Stimulated activated CD4-positive, alpha-beta T cell treated with anti-CD3 and anti-CD28 coated beads, Interleukin-2, amount 100 ng/mL, for 24 hours (primary cell): ENCODE measurements at places on chromosomes 3 and 15.

GRCh38 chr3:171801738-171802589 is 8.3 kb downstream of the PLD1 start:
- no peak for DNase-seq

- DNase-seq: no peak
Measured at GRCh38 chr3:149442043-149442442, 32.5 kb upstream of the TM4SF4 start.

GRCh38 chr3:30843877-30844276 is 50.6 kb downstream of the GADL1 start:
- no peak for DNase-seq

- no peak for DNase-seq
Measured at GRCh38 chr15:31262901-31263671, 63.5 kb upstream of the KLF13 start.

GRCh38 chr15:55574096-55574495 is 14.0 kb downstream of the PYGO1 start:
- no peak for DNase-seq

DNA sequence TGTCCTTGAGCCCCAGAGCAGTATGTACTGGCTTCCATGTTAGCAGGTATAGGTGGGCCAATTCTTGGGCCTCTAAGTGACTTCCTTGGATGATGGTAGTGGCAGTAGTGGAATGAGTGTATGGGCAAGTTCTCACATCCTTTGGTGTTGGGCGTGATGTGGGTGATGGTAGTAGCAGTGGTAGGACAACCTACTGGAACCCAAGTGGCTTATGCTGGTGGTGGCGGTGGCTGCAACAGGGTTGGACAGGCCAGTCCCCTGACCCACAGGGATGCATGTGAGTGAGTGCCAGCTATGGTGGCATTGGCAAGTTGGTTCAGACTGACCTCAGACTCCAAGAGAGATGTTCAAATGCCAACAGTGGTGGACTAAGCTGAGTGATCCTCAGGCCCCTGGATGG is 1228.2 kb downstream of the ROBO2 start:
- DNase-seq: no peak

DNA sequence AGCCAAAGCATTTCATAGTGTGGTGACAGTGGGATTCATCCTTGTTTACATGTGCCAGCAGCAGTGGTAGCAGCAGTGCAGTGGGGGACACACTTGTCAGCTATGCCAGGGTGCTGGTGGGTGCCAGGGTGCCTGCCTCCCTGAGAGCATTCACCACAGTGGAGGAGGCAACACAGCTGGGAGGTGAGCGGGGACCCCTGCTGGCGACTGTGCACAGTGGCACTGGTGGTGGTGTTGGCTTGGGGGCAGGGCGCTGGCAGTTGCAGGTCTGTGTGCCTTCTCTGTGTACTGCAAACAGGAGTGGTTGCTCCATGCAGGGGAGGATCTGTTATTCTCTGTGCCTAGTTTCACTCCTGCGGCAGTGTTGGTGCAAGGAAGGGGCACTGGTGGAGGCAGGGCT is 41.2 kb downstream of the CEP63 start:
- DNase-seq: no peak

DNA sequence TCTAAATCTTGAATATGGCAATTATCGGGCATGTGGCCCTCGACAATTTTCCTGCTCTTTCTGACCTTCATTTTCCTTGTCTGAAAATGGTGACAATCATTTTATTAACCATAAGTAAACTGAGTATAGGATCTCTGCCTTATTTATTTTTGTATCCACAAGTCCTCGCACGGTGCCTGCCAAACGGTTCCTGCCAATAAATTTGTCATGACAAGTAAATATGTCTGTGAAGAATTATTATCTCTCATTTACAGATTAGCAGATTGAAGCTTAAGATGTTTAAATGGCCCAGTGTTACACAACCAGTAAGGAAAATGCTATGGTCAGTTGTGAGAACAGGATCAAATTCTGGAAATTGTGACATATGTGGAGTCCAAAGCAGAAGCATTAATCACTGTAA is 65.9 kb upstream of the ARL6 start:
- no peak for DNase-seq

DNA sequence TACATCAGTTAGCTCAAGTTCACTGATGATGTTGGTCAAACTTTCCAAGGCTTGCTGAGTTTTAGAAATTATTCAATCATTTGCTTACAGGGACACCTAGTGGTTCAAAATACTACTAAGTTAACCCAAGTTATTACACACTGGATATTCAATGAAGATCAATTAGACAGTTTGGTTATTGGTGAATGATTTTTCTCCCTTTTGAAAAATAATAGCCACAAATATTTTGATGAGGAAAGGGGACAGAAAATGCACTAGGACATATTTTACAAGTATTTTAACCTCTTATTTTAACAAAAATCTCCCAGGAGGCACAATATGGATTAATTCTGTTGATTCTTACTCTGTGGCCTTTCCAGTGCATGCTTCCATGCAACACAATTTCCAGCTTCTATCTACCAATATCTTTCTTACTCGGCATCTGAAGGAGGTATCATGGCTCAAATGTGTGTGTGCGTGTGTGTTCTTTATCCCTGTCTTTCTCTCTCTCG is 20.1 kb upstream of the GOLGA6L2 start:
- no peak for DNase-seq

DNA sequence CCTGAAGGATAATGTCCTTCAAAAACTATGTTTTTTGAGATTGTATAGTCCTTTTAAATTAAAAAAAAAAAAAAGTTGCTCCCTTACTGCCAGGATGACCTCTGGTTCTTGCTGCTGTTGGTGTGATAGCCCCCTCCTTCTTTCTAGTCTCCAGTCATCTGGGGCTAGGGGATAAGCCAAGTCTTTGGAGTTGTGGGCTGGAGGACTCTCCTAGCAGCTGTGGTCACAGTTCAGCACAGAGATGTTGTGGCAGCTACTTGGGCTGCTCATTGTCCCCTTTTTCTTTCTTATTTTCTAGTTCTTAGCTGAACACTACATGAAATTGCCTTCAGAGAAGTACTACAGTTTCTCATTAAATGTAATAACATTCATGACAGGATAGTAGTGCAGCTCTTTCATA is 39.2 kb upstream of the APH1B start:
- DNase-seq: no peak

DNA sequence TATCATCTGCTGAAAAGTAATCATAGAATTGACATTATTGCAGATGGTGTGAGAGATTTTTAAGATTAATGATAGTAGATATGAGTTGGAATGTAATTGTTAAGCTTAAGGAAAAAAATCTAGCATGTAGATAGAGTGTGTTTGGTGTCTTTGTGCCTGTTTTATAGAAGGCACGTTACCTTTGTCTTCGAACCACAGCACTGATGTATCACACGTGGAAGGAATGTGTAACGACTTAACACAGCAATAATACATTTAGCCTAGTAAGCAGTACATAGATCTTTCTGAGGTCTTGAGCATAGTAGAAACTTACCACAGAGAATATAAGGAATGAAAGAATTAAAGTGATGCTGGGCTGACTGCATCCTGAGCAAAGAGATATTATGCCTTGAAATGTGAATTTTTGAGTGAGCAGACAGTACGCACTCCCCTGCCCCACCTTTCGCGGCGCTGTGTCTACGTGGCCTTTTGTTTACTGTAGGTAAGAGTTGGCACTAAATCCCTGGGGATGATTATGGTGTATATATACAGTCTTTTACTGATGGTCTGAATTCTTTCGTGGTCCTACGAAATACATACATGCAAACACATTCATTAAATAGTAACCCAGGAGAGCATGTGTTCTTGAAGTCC is 217.6 kb upstream of the TOPAZ1 start:
- no peak for DNase-seq

GRCh38 chr15:38524156-38524555 is 40.5 kb downstream of the RASGRP1 start:
- no peak for DNase-seq

GRCh38 chr15:83458381-83458780 is 11.2 kb downstream of the SH3GL3 start:
- no peak for DNase-seq

GRCh38 chr15:63896336-63897115 is 62.8 kb upstream of the HERC1 start:
- DNase-seq: peak; percentile 20

GRCh38 chr15:82856397-82857170 is 47.2 kb downstream of the WHAMM start:
- no peak for DNase-seq

GRCh38 chr15:39110336-39110735 is 470.5 kb upstream of the THBS1 start:
- no peak for DNase-seq

GRCh38 chr3:42119561-42120355 is 28.6 kb downstream of the TRAK1 start:
- DNase-seq: no peak

DNA sequence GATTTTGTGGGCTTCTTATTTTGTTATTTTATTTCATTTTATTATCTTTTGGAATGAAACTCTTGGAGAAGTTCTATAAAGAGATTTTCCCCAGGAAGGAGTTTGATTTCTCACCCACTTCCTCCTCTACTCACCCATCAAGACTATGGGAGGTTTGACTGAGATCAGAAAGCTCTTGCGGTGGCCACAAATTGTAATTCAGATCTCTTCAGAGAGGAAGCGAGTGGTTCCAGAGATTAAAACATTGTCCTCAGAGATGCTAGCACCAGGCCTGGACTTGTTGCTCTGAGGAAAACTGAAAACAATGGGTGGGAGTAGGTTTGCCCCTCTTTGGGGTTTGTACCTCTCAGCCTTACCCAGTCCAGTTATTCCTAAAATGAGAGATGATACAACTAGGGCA is 8.1 kb upstream of the MUC13 start:
- DNase-seq: no peak

- no peak for DNase-seq
Measured at GRCh38 chr15:82950295-82950694, 2.2 kb downstream of the HOMER2 start.

DNA sequence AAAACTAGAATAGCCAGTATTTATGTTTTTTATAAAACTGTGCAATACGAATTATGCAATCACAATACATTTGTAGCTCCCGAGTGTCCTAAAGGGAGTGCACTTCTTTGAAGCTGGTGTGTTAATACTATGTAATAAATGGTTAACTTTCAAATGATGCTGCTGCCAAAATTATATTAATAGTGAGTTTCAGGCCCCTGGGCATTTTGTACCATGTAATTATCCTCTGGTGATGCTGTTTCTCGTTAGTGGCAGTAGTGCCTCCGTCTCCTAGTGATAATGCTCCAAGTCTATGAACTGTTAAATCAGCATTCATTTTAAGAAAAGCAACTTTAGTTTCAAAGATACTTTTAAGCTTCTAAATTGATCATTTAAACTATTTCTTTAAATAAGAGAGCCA is 132.7 kb upstream of the BHLHE40 start:
- DNase-seq: no peak

DNA sequence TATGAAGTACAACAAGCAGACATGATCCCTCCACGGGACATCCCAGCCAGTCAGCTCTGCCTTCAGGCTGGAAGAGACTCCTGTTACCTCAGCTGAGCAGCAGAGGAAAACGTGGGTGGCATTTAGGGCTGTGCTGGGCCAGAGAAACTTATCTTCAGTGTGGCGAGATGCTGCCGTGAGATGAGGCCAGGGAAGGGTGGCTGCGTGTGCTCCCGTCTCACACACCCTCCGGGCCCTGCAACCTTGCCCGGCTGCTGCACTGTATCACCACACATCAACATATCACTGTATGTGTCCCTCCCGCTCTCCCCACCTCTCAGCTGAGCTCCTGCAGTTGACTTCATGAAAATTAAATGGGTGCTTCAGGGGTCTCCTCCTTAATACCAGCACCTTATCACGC is 23.4 kb downstream of the BMF start:
- no peak for DNase-seq

DNA sequence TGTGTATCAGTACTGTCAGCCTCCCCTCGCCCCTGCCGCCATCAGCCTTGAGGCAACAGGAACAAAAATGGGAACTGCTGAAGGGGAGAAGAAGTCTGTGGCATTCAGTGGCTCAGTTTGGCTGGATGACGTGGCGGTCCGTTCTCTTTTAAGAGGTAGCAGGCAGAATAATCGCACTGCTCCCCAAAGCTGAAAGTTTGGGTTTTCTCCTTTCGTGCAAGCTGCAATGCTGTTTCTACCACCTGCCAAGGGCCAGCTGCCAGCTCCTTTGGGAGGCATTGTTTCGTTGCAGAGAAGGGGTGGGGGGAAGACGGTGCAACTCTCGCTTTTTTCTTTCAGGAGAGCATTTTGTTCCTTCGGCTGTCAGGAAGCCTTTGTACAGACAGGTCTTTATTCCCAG is 369.6 kb upstream of the RORA start:
- DNase-seq: no peak

GRCh38 chr3:182913889-182914288 is 66.4 kb downstream of the DCUN1D1 start:
- DNase-seq: no peak

GRCh38 chr15:38040615-38041014 is 106.2 kb downstream of the TMCO5A start:
- DNase-seq: no peak

- DNase-seq: no peak
Measured at GRCh38 chr15:78988361-78988911, 43.6 kb upstream of the CTSH start.

GRCh38 chr3:135260025-135260424 is 465.0 kb downstream of the EPHB1 start:
- no peak for DNase-seq

- DNase-seq: no peak
Measured at GRCh38 chr3:42880183-42880582, 4.5 kb upstream of the CYP8B1 start.

DNA sequence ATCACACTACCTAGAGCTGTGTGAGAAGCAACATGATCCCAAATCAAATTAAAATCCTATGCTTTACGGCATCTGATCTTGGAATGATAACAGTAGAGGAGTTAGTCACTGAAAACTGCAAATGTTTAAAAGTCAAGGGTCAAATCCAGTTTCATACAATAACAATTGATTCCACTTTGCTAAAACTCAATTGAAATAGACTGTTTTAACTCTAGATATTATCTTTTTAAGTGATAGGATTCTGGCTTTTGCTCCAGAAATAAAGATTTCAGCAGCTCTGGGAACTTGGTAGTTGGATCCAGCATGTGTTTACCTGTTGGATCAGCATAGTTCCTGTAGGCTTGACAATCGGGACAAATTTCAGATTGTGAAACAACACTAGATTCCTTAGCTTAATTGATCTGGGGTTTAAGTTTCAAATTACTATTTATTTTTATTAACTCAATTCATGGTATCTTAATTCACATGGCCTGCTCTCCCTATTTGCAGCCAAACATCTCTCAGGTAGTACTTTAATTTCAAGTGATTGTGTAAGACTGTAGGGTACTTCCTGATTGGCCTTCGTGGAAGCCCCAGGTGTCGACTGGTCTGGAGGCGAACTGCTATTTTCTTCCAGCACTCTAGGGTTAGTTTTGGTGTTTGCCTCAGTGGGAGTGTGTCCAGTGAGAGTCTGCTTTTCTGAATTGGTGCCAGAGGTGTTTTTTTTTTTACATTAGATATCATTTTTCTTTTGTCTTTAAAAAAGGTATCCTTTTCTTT is 16.6 kb downstream of the NFKBIZ start:
- no peak for DNase-seq

DNA sequence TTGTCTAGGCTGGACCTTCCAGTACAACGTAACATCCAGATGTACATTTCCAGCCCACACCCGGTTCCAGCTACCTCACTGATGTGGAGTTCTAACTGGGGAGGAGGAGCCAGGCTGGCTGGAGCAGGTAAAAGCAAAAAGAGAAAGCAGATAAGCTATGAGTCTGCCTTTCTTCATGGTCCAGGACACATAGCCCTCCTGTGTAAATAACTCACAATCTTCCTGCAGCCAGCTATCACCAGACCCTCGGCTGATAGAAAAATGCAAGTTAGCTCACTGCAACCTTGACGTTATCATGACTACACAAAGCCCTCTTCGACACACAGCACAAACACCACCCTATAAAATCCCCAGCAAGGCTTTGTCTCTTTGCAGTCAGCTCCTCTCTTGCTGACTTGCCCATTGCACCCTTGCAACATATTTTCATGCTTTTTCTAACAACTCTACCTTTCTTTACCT is 20.5 kb upstream of the ELP6 start:
- DNase-seq: no peak
